OCI-M1 (cell line): ENCODE measurements at places on chromosomes 11 and 22.

DNA sequence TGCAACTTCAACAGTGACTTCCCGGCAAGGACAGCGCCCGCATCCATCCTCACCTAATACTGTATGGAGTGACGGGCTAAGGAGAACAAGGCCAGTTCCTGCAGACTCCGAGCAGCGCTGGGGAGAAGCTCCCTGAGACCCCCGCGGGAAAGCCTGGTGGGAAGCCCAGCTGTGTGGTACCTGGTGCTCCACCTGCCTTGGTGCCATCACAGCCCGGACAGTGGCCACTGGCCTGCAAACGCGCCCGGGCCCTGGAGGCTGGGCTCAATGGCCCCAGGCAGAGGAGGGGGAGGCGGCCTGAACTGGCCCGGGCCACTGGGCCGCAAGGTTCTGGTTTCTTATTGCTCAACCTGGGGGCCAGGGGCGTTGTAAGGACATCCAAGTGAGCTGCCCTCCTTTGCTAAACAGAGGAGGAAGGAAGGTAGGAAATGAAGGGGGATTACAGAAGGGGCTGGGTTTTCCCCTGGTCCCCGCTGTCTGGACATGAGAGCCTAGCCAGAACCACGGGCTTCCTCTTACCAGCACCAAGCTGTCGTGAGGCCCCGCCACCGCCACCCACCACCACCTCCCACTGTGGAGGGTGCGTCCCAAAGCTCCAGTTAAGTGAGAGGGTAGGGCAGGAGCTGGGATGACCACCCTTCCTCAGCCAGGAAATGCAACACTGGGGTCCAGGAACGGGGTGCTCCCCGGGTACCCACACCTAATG, 8.5 kb upstream of the CDC42BPG start:
- DNase-seq: no peak

GRCh38 chr22:30216710-30217109, 29.8 kb downstream of the LIF start:
- peak; percentile 97 for DNase-seq

DNA sequence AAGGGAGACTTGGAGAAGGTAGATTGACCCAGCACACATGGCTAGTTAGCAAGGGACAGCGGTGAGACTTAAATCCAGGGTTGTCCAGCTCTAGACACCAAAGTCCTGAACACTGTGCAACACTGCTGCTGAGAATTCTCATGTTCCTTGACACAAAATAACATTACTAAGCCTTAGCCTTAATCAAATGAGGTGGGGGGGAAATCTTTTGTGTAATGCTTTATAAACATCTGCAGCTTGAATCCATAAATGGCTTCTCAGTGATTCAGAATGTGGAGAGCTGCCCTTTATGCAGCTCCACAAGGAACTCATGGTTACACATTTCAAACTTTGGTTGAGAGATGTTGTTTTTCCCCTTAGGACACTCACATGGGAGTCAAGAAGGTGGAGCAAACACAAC, 80.0 kb downstream of the CD44 start:
- no peak for DNase-seq

DNA sequence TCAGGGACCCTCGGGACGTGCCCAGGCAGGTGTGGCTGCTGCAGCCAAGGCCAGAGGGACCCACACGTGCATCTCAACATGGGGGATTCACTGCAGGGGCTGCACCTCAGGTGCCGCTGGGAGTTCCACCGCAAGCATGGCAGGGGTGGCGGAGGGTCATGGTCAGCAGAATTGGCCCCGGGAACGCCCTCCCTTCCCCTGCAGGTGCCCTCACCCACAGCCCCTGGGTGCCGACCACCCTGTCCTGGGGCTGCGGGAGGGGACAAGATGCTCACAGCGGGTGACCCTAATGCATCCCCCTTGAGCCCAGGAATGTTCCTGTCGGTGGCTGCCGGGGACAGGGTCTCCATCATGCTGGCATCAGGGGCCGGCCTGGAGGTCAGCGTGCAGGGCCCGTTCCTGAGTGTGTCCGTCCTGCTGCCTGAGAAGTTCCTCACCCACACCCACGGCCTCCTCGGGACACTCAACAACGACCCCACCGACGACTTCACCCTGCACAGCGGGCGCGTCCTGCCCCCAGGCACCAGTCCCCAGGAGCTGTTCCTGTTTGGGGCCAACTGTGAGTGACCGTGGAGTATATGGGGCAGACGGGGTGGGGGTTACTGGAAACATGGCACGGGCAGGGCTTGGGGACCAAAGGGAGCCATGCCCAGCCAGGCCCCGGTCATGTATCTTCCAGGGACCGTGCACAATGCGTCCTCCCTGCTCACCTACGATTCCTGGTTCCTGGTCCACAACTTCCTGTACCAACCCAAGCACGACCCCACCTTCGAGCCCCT, 5.8 kb downstream of the SUSD2 start:
- DNase-seq: no peak

DNA sequence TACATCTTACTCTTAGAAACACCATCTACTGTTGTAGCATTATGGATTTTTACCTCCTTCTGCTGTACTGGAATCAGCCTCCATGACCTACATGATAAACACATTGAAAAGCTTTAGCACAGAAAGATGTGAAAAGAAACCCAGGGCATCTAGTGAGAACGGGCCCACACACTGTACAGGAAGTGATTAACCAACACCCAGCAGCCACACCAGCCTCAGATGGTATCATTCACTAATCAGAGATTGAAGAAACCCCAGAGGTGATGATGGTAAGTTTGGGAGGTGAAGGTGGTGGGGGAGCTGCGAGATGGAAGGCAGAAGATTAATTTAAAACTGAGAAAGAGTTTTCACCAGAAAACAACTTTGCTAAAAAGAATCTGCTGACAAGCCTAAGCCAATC, 46.1 kb downstream of the RASSF10 start:
- no peak for DNase-seq

GRCh38 chr11:100675115-100675650, 11.9 kb upstream of the ARHGAP42 start:
- no peak for DNase-seq

DNA sequence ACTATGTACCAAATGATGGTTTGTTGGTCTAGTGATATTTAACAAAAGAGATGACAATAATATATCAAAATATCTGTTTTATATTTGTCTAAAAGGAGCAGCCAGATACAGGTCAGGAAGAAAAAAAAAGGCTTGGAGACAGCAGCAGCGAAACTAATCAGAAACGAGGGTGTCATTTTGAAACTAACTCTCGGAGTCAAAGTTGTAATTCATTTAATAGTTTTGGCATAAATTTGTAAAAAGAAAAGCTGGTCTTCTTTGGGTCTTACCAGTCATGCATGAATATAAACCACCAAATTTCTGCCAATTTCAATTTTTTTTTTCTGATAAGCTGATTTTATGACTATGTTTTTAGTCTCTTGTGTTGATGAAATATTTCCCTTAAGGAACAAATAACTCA, 25.5 kb downstream of the NPAT start:
- no peak for DNase-seq

GRCh38 chr11:110565357-110566336, 135.9 kb downstream of the FDX1 start:
- peak; percentile 99 for DNase-seq

DNA sequence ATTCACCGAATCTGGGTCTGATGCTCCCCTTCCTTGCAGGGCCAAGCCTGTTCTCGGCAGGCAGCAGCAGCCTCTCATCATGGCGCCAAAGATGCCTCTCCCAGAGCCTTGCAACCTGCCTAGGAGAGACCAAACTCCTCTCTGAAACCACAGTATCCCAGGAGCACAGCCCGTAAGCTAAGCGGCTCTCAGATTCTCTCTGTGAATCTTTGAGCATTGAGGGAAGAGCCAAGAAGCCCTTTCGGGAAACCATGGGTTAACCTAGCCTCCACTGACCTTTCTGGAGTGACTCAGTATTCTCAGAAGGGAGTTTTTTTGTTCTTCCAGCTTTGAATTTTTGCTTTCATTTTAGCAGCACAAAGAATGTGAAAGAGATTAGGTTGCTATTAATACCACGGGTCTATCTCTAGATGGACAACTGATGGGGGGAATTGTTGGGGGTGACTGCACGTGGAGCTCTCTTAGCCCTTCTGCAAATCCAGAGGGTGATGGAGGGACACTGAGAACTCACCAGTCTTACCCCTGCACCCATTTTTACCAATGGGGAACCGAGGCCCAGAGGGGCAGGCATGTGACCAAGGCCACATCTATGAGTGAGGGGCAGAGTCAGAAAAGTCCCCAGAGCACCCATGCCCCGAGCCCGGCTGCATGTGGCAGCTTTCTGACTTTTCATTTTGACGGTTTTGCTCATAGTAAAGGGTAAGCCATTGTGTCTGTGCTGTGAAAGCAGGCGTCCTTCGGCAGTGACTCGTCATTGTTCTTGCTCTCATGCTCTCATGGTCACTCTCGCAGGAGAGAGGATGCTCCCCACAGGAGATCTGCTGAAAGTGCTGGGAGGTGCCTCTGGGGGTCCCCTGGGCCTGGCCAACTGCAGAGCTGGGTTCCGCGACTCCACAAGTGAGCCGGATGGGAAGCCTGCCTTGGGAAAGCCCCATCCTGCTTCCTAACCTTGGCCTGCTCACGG, 36.0 kb downstream of the IRAG1 start:
- peak; percentile 89 for DNase-seq

DNA sequence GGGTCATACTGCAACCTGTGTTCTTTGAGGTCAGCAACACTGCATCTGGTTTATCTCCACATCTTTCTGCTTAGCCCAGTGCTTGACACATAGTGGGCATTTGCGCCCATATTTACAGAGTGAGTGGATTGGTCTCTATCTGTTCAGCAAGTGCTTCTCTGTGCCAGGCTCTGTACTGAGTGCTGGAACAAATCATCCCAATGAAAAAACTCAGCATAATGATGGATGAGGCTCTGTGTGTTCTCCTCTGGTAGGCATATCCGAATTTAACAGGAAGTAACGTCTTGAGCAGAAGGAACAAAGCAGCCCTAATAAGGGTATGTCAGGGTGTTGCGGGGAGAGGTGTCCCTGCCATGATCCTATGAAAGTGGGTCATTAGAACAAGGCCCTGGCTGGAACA, 46.0 kb downstream of the MCM5 start:
- no peak for DNase-seq

- no peak for DNase-seq
These were observed 12.3 kb upstream of the DLAT start for GRCh38 chr11:112012874-112013273.

GRCh38 chr11:113681711-113682413, 24.2 kb downstream of the TMPRSS5 start:
- DNase-seq: no peak
